ENCODE measurements at places on chromosomes 2 and 18.

- no peak for DNase-seq
These were observed 271.6 kb upstream of the RND3 start for GRCh38 chr2:150759106-150759505.

GRCh38 chr18:24734058-24734457 lies 273.6 kb downstream of the HRH4 start:
- no peak for DNase-seq

DNA sequence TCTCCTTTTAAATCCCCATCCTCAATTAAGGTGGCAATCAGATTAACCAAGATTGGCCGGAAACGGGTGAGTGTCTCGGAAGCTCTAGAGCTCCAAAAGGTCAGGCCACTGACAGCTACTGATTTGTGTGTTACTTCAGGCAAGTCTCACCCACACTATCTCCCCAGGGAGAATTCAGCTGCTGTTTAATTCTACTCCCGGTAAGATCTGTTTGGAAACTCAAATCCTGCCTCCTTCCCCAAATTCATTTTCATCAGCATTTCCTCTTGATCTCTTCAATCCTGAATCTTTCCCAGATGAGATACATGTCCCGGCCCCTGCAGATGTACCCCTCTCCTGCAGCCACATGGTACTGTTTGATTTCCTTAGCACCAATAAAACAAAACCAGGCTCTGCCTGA lies 34.9 kb downstream of the EFR3B start:
- DNase-seq: no peak

DNA sequence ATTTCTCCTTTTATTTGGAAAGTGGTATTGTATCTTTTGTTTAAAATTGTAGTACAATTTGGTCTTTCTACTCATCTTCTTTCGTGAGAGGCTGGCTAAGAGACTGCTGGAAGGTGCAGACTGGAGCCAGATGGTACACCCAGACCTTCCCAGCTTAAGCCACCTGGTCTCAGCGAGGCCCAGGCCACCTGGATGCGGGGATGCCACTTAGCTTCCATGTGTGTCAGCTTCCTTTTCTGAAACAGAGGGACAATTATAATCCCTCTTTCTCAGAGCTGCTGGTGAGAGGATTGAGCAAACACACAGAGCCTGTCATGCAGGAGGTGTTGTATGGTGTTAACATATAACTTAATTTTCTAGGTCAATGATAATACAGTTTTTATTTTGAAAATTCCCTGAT lies 17.4 kb downstream of the FARP2 start:
- DNase-seq: no peak

DNA sequence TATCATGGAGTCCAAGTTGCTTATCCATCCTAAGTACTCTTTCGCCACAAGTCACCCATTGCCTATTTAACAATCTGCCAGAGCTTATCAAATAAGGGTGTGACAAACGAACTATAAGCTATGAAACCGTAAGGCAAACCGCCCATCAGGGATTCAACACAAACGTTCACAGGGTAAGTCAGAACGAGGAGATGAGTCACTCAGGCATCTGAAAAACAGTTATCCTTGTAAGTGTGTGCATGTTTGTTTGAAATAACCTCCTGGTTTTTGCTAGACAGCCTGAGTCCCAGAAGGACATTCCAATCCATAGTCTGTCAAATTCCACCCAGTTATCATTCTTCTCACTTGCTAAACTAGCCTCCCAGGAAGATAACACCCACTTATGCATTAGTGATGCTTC lies 299.1 kb downstream of the PAX3 start:
- DNase-seq: no peak

DNA sequence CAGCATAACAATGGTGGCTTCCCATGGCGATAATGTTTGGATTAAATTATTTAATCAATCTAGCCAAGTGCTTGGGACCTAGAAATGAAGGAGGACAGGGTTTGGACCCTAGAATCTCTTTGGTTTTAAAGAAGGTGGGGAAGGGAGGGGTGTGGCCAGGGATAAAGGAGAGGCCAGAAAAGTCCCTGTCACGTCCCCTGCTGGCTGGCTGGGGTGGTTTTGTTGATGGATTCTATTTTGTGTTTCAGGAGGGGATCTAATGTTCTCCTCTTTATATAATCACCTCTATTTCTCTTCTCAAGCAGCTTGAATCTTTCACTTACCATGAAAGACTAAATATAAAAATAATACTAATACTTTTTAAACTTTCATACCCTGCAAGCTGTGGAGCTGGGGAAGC lies 52.6 kb upstream of the GALR1 start:
- no peak for DNase-seq

DNA sequence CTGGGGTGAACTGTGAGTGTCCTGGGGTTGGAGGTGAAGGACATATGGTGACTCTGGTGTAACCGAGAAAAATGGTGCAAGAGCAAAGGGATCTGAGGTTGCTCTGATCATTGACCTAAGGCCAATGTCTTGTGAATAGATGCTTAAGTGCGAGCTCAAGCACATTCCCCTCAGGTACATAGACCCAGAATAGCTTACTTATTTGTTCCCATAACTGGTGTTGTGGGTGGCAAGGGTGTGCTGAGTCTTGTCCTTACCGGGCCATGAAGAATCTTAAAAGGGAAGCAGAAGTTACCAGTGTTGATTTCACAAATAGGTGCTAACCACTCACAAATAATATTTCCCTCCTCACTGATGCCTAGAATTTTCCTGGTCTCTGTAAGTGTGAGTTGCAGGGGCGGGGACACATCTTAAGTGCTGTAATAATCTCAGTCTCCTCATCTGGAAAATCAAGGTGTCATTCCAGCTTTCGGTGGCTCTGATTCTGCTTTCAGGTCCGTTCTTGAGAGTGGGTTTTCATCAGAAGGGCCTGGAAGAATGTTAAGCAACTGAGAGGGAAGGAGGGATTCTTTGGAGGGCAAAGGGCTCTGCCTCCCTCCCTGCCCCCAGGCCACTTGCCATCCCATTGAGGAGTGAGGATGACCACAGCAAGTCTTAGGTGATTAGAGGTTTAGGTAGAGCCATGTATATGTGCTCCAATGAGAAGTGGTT lies 54.9 kb downstream of the LIPG start:
- no peak for DNase-seq

GRCh38 chr2:239328351-239329191 lies 72.2 kb downstream of the HDAC4 start:
- DNase-seq: peak; percentile 79

GRCh38 chr2:106537047-106537446 lies 49.9 kb downstream of the CD8B2 start:
- DNase-seq: no peak

DNA sequence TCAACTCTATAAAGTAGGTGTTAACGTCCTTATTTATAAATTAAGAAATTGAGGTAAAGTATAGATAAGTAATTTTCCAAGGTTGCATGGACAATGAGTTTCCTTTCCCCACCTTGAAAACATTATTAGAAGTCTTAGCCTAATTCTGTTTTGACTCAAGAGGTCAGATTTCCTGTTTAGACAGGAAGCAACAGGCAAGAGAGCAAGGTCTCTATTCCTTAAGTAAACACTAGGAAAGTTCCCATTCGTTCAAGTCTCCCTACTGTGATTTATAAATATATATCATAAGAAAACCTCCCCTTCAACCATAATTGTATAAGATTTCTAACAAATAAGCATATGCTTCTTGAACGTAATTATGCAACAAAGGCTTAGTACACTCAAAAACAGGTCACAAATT lies 40.3 kb downstream of the CLASP1 start:
- DNase-seq: no peak

- no peak for DNase-seq
These were observed 26.4 kb upstream of the B4GALT6 start for GRCh38 chr18:31710826-31711225.

DNA sequence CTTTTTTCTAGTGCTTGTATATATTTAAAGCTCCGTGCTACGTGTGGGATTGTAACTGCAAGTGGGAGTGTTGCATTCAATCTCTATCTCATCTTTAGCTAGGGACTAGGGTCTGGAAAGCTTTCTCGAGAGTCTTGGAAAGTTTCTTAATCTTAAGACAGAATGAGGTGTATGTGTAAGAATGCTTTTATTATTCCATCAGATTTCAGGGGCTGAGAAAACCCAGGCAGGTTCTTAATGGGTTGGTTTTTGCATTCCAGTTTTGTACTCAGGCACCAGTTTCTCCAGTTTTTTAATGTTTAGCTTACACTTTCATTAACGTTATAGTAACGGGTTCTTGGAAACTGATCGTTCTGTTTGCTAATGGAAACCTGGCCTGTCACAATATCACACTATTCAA lies 20.3 kb downstream of the MRPL19 start:
- no peak for DNase-seq

DNA sequence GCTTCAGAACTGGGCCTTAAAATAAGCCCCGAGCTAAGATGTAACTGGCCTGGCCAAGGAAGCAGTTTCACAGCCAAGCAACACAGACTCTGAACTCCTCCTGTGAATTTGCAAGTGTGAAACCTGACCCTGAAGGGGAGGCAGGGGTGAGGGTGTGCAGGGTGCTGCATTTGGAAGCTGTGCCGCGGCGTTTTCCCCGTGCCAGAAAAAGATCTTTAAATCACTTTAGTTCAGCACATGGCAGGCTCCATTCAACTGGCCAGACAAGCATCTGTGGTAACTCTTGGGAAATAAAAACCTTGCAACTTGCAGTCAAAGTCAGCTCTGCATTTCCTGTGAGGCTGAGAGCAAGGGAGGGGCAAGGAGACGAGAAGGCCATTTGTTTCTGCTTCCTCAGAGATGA lies 209.3 kb upstream of the SOX11 start:
- no peak for DNase-seq

DNA sequence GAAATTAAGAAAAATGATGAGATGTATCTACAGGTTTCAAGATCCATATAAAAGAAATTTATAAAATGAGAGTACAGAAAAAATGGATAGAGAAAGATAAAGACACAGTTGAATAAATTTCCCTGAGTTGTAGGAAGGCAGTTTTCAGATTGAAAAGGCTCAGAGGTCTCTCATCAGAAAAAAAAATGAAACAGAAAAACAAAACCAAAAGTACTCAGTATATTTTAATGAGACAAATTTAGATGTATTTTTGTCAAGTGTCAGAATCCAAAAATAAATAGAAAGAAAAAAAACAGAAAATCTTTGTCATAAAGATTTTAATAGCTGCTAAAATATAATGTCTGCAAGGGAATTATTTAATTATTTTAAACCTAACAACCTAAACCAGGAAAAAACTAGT lies 520.5 kb downstream of the KCNJ3 start:
- no peak for DNase-seq

GRCh38 chr18:77111449-77111848 lies 21.1 kb downstream of the MBP start:
- no peak for DNase-seq

DNA sequence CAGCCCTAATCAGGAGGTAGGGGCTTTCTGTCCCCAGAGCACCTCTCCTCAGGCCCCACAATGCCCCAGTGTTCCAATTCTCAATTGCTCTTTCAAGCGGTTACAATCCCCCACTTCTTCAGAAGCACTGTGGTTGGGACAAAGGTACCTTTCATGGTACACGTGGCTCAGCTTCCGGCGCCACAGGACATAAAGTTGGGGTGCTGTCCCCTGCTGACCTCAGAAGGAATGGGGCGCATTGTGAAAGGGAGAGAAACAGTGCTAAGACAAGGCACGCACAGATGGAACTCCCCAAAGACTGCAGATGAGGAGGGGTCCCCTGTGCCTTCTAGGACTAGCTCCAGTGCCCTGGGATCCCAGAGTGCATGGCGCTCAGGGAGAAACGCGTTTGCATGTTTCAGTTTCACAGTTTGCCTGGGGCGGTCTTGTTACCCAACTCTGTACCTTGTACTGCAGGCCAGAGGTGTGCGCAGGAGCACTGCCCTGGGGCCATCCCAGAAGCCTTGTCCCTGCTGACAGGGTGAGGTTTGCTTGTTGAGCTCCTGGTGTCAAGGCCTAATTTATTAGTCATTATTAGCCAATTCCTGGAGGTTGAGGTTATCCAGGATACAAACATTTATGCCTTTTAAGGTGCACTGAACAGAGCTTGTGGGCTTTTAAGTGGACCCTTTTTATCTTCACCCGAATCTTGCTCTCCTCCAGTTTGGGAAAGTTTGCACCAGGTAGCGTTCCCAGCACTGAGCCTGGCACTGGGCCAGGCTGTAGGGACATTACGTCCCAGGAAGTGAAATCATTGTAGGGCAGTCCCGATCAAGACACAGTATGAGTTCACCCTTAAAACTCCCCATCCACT lies 7.6 kb downstream of the CNDP1 start:
- DNase-seq: no peak

DNA sequence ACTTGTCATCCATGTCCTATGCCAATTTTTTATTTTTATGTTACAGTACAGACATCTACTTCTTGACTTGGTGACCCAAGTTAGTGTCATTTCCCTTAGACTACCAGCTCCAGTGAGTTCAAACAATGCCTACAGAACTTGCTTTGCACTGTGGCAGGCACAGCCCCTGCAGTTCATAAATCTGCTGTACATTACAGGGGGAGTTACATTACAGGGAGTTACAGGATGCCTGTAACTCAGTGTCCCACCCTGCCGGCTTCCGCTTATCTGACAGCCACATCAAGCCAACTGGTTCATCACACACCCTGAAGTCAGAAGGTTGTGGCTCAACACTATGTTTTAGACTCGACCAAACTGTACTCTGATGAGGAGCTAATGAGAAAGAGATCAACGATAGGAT lies 7.8 kb upstream of the NPAS2 start:
- DNase-seq: no peak

- DNase-seq: no peak
These were observed 741.8 kb upstream of the SALL3 start for GRCh38 chr18:78237864-78238263.

GRCh38 chr2:88654714-88655113 lies 27.4 kb upstream of the EIF2AK3 start:
- no peak for DNase-seq

- DNase-seq: no peak
These were observed 431.1 kb upstream of the CDH2 start for GRCh38 chr18:28607991-28608390.

DNA sequence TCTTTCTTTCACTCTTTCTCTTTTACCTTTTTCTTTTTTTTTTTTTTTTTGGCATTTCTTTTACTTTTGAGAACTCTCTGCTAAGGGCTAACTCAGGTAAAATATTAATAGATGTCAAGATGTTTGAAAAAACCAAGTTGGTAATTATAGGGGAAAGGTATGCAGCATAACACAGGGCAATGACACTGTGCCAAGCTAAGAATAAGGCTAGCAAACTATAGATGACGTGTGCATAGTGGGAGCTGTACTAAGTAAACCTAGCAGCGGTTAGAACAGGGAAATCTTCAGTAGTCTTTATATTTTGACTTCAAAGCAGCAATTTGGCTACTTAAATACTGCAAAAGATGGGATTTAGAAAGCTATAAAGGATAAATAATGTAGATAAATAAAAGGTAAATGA lies 415.4 kb upstream of the RGPD4 start:
- DNase-seq: no peak

- peak; percentile 59 for DNase-seq
These were observed at the start of gene CSRNP3 for GRCh38 chr2:165469417-165469816. TSS of gene CSRNP3 (plus strand) at chr2:165469698. CDS start at chr2:165595066, 125,368 bp downstream.

DNA sequence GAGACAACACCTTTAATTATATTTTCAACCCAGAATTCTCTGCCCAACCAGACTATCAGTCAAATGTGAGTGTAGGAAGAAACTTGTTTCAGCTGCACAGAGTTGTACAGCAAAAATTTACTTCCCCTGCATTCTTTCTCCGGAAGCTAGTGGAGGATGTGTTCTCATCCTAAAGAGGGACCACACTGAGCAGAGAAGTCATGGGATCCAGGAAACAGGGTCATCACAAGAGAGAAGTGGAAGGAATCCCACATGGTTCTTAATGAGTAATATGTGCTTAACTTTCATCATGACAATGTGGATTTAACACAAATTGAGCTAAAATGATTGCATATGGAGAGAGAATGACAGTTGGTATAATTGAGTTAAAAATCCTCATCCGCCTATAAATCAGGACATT lies 78.2 kb downstream of the INPP4A start:
- no peak for DNase-seq
